Lung microvascular endothelial cell (primary cell): ENCODE measurements at places on chromosomes 4 and X. TPM values are rescaled to one million over a fixed set of nuclear protein-coding genes. Genes with fewer than 3 reads are reported as not detected.

Gene EDNRA
- under 0.01 and 0.22 TPM in 2 replicates for total RNA-seq

Gene RNF150
- total RNA-seq = under 0.01 TPM in 2 replicates

DNA sequence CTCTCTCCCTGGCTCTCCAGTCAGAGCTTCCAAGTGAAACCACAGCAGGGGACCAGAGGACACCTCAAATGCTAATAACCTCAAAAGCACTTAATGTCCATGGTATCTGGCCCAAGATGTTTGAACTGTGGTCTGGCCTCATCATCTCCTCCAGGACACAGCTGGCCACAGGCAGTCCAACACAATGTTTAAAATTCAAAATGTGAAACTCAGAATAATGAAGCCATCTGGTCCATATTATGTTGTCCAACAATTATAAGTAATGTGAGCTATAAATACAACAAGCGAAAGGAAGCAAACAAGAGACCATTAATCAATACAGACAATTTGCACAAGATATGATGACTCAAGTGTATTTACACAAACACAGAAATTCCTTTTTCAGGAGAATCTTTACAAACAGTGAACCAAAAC is 90.7 kb upstream of the S100G start:
- no peak for DNase-seq

DNA sequence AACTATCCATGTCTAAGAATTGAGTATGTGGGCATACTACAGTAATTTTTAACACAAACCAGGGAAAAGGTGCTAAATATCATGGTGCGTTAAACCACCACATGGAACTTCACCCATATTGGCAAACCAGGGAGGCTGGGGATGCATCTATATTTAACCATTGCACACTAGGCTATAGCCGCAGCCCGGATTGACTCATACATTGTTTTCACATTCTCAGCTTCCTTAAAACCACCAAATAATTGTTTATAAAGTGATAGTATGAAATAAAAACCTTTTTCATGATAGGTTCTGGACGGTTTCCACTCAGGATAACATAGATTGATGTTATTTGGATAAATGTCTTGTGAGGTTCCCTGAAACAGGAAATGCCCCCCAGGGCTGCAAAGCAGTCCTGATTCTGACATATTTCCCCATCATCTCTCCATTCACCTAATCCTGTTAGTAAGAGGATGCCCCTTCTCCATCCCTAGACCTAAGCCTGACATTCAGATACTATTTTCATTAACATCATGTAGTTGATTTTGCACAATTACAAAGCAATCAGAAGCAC is 7.9 kb downstream of the COL25A1 start:
- no peak for DNase-seq

- DNase-seq = no peak
Measured at GRCh38 chr4:189837471-189837870, 103.2 kb upstream of the FRG1 start.

GRCh38 chr4:142721187-142721586 is 124.9 kb downstream of the INPP4B start:
- DNase-seq = no peak

DNA sequence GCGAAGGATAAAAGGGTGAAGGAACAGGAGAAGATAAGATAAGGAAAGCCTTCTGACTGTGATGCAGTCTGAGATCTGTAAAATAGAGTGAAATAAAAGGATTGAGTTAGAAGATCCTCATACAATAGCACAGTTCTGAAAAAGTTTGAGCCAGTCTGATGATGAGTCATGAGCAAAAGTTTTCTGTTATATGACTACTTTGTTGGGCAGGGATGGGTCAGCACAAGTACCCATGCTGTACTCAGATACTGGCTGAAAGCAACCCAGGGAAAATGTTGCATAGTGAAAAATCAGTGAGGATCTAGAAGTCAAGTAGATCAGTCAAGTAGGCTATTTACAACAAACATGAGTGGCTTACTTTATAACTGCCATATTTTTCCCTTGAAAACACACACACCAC is 253.5 kb downstream of the PCDH10 start:
- no peak for DNase-seq
